ENCODE measurements at places on chromosomes 11 and 22.

GRCh38 chr11:28243581-28243980, 135.4 kb downstream of the METTL15 start:
- no peak for DNase-seq

GRCh38 chr22:25448435-25449051, 115.9 kb upstream of the GRK3 start:
- DNase-seq = peak; percentile 7

DNA sequence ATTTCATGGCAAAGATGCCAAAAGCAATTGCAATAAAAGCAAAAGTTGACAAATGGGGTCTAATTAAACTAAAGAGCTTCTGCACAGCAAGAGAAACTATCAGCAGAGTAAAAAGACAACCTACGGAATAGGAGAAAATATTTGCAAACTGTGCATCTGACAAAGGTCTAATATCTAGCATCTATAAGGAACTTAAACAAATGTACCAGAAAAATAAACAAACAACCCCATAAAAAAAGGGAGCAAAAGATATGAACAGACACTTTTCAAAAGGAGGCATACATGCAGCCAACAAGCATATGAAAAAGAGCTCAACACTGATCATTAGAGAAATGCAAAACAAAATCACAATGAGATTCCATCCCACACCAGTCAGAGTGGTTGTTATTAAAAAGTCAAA, 60.3 kb downstream of the AASDHPPT start:
- DNase-seq = no peak

GRCh38 chr11:65275906-65276305, 14.1 kb downstream of the POLA2 start:
- DNase-seq = no peak

GRCh38 chr11:17015627-17016126, 1.5 kb upstream of the PLEKHA7 start:
- no peak for DNase-seq

DNA sequence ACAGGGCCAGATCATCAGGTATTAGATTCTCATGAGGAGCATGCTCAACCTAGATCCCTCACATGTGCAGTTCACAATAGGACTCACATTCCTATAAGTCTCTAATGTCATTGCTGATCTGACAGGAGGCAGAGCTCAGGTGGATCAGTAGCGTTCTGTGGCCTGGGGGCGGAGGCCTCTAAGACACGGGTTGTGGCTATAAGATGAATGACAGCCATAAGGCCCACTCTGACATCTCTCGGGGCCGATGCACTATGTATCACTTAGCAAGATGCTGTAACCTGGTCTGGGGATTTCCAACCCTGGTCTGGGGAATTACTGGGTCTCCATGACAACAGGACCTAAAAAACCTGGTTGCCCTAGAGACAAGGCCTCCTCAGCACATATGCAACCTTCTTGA, 932.7 kb downstream of the TBC1D22A start:
- no peak for DNase-seq

DNA sequence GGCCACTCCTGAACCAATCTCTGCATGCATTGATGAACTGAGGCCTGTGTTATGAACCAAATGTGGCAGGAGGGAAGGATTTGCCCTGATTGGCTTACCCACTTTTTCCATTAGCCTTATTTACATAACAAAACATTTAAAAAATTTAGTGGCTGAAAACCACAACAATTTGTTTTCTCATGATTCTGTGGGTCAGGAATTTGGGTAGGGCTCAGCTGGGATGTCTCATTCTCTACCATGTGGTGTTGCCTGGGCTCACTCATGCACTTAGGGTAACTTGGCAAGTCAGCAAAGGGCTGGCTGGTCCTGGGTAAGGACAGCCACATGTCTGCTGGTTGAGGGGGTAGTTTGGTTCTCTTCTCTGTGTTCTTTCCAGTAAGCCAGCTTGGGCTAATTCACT, 35.1 kb upstream of the CYP2R1 start:
- no peak for DNase-seq

DNA sequence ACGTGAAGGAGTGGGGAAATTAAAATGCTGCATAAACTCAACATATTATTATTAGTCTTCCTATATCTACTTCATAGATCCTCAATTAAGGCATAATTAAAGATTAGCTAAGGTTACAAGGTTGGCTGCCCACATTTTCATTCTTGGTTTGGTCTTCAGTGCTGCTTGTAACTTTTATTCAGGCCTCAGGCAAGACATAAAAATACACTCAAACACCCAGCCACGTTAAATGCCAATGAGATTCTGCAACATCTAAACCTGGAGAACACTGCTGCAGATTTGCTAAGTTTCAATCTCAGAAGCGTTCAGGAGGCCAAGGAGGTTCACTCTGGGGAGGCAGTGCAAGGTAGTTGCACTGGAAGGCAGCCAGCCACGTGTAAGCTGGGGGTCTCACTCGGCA, 358.7 kb upstream of the NARS2 start:
- DNase-seq = no peak

DNA sequence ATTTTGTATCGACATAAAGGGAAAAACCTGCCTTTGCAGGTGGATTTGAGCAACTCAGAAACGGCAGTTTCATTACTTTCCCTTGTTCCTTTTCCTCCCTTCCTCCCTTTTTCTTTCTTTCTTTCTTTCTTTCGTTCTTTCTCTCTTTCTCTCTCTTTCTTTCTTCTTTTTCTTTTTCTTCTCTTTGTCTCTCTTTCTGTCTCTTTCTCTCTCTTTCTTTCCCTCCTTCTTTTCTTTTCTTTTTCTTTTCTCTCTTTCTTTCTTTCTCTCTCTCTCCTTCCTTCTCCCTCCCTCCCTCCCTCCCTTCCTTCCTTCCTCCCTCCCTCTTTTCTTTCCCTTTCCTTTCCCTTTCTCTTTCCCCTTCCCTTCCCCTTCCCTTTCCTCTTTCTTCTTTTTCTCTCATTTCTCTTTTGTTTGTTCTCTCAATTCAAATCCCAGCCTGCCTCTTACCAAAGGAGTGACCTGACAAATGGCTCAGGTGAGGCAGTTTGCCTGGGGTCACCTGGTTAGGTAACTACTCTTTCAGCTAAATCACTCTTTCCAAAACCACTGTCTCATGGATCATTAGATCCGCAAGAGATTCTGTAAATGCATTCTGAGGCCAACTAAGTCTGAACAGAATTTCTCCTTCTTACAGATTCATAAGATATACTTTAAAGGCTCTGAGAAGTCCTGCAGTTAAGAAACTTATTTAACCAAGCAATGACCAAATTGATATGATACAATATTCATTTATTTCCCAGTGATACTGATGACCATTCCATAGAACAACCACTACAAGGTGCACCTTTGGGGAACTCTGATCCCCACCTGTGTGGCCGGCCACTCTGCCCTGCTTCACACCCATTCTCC, 75.3 kb downstream of the MYO18B start:
- no peak for DNase-seq

- DNase-seq = no peak
These were observed 28.7 kb downstream of the SNU13 start for GRCh38 chr22:41659941-41660340.
